ENCODE measurements at places on chromosomes 4 and X.

DNA sequence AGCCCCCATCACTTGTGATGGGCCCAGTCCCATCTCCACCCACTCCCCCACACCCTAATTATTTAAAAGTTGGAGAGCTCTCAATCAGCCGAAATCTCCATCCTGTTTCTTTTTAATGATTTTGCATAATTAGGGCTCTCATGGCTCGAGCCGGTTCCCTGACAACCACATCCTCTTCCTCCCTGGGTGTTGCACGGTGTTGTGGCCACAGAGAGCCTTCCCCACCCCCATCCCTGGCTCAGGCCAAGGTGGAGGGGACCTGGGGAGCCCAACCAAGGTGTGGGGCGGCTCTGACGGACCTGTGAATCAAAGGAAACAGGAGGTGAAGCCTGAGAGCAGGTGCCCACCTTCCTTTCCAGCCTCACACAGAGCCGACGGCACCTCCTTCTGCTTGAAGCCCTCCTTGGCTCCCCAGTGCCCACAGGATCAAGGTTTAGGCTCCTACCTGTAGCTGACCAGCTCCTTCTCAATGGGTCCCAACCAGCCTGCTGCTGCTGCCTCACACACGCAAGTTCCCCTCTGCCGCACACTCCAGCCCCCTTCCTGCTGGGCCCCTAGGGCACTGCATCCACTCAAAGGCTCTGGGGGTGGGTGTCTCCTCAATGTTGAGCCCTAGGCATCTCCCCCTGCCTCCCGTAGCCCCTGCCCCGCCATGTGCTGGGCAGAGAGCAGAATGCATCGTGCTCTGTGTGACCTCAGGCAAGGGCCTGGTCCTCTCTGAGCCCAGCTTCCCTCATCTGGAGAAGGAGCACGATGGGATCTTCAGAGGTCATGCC lies 68.7 kb downstream of the WFS1 start:
- DNase-seq: no peak

- no peak for DNase-seq
These were observed 1623.2 kb upstream of the PABPC4L start for GRCh38 chr4:135824759-135825296.

DNA sequence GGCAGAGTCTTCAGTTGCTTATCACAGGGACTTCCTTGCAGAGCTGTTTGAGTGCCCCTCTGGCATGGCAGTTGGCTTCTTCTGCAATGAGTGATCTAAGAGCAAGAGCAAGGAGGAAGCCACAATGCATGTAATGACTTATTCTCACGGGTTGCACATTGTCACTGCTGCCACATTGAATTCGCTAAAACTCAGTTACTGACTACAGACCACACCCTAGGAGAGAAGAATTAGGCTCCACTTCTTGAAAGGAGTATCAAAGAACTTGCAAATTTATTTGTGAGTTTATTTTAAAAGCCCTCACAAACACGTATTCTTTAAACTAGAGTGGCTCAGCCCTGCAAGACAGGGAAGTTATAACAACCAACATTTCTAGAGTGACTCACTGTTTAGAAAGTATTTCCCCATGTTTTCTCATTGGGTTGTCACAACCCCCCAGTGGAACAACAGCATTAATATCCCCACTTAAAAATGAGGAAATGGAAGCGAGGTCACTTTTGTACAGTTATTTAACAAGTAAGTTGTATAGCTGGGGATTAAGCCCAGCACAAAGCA lies 32.4 kb upstream of the RBPJ start:
- DNase-seq: no peak

DNA sequence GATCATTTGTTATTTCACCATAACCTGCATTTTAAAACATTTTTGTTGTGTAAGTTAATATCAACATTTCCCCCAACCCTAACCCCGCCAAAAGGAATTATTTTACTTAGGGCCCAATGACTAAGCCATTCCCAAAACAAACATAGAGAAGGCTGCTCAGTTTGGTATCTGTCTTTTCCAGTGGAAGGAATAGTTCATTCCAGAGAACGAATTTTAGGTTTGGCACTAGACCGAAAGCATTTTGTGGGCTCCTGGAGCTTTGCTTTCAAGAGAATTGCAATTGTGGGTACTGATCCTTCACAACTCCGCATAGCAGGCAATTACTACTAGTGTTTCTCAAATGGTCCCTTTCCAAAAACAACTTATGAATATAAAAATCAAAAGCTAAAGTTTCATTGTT lies 226.7 kb upstream of the MAD2L1 start:
- no peak for DNase-seq

GRCh38 chr4:3262208-3263052 lies 13.5 kb downstream of the MSANTD1 start:
- no peak for DNase-seq

- DNase-seq: no peak
These were observed 7.7 kb downstream of the P2RY8 start for GRCh38 chrX:1529328-1529727.

DNA sequence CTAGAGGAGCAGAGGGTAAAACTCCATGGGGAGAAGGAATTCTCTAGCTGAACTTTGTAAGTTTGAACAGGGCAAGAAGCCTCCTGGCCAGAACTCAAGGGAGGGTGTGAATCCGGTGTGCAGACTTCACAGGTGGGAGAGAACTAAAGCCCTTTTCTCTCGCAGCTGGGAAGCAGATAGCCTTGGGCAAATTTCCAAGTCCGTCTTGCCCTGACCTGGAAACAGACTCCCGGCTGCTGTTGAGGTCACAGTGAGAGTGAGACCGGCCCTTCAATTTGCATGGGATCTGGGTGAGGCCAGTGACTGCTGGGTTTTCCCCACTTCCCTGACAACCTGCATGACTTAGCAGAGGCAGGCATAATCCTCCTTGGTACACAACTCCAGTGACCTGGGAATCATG lies 94.5 kb upstream of the ZNF827 start:
- DNase-seq: no peak

DNA sequence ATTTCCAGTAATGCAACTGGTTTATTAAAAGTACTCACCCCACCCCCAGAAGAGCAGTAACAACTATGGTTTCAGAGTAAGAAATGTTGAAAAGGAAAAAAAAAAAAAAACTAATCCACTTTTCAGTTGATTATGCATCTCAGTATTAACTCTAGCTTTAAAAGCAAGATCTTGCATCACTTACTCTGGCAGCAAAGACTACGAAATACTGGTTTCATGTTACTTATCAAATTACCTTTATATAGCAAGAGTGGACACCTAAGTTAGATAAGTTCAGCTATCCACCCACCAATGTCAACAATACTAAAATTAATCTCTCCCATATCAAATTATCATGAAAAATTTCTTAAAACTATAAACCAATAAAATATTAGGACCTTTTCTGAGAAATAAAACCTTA lies 105.0 kb downstream of the ABCB7 start:
- no peak for DNase-seq

GRCh38 chr4:1725521-1725920 lies 4.2 kb downstream of the TACC3 start:
- no peak for DNase-seq

GRCh38 chr4:143257356-143257755 lies 72.6 kb downstream of the USP38 start:
- no peak for DNase-seq

DNA sequence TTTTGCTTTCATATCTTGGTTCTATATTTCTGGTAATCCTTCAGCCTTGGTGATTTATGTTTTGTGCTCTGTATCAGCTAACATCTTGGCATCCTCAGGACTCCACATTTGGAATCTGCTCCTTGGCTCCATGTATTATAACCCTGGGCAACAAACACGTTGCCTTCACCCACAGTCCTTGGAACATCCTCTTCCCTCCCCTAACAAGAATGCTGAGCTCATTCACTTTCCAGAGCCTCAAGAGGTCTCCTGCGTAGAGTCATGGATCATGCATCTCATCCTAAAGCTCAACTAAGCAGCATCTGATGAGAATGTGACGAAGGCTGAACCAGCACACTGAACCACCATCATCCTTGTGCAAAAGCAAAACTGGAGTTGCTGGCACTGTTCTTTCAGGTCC lies 60.5 kb upstream of the C1GALT1C1 start:
- DNase-seq: no peak

DNA sequence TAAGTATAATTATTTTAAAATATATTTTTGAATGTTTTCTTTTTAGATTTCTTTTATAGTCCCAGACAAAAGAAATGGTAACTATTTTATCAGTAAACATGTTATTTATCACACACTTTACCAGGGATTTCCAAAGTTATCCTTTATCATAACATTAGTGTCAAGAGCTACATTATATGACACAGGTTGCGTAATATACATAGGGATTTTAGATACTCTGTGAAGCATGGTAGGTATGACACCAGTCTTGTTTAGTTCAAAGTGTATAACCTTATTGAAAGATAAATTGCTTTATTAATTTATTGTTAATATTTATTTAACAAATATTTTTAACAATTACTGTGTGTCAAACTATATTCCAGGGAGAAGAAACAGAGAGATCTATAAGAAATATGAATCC lies 163.3 kb upstream of the PABPC4L start:
- DNase-seq: no peak

DNA sequence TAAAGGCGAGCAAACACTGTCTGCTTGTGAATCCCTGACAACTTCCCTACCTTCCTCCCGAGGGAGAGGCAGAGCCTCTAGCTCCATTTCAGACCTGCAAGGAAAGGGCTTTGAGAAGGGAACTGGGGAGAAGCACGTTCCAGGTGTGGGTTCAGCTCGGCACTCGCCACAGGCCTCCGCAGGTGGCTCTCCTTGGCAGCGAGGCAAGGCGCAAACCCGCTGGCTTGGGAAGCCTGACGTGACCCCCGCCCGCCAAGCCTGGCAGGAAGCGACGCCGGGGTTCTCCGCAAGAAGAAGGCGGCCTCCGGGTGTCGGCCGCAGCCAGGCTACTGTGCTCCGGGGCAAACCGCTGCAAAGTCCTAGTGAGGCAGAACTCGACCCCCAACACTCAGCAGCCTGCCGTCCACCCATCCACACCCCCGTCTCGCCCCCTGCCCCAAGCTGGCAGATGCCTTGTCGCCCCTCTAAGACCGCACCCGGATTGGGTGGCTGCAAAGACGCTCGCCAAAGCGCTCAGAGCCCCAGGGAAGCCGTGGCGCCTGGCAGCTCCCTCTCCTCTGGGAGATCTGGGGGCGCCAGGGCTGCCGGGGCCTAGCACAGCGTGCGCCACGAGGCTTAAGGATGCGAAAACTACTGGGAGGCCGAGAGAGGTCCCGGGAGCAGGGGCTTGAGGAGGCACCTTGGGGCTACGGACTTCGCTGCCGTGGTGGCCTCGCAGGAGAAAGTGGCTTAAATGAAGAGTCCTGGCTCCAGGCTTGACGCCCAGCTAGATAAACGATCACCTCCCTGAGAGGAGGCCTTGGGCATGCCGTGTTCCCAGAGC lies 21.8 kb downstream of the NKX3-2 start:
- no peak for DNase-seq

GRCh38 chr4:98646422-98646821 lies 12.0 kb downstream of the TSPAN5 start:
- DNase-seq: no peak

DNA sequence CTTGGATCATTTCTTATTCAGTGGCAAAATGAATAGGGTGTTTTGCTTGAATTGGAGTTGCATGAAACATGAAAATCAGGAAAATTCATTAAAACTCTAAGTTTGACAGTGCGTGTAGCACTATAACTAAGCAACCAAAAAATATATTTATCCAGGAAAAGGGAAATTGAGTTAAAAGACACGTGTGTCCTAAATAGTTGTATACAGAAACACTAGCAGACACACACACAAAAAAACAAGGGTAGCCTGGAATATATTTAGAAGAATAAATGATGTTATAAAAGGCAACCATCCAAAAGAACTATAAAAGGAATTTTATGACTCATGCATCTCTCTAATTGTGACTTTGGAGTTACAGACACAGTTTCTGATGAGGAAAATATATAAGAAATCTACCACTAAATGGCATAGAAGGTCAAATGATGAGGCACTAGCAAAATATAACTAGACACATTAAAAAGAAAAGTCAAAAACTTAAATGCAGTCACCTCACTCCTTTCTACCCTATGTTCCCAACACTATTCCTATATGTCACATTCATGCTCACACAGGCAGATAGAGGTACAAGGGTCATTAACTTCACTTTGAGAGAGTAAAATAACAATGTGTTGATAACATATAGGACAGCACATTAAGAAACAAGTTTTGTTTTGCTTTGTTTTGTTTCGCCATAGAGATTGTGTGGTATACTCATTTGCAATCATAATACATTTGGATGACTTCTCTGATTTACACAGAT lies 793.6 kb upstream of the INTU start:
- DNase-seq: no peak

DNA sequence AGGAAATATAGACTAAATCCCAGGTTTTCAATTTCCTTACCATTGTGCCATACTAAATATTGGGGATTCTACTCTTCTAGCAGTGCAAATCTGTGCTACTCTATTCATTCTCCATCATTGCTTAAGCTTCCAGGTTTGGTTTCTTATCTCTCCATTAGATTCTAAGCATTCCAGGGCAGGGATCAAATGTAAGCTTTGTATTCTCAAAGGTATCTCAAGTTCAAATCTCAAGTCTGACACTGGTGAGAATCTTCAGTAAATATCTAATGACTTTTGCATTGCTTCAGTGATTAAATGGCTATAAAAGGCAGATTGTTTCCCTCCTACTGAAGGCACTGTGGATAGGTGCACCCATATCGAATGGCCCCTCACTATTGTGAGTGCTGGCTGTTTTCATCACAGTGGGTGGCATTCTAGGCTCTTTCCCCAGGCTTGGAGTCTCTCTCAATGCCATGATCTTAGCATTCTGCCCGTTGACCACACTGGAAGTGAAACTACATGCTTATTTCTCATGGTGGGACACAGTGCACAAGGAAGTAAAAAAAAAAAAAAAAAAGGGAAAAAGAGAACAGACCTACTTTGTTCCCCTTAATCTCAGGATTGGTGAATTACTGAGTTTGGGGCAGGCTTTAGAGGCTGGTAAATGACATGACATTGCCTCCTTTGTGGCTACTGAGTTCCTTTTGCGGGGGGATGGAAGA lies 28.7 kb downstream of the FAM9C start:
- no peak for DNase-seq

DNA sequence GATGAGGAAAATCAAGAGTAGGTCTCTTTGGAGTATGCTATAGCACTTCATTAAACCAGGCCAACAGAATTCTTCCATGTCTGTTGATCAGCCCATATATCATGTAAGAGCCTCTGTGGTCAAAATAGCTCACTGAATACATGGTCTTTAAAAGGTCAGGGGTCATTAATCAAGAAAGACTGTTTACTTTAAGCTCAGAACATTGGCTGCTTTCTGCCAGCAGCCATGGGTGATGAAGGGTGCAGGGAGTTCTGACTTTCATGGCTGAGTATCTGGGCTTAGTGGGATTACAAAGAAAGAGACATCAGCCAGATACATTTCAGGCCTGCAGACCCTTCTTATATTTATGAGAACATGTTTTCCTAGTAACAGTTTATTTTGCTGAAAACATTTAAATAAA lies 7.1 kb upstream of the C4orf54 start:
- DNase-seq: no peak

- peak; percentile 20 for DNase-seq
These were observed 302.4 kb upstream of the PRPS2 start for GRCh38 chrX:12488771-12489170.

DNA sequence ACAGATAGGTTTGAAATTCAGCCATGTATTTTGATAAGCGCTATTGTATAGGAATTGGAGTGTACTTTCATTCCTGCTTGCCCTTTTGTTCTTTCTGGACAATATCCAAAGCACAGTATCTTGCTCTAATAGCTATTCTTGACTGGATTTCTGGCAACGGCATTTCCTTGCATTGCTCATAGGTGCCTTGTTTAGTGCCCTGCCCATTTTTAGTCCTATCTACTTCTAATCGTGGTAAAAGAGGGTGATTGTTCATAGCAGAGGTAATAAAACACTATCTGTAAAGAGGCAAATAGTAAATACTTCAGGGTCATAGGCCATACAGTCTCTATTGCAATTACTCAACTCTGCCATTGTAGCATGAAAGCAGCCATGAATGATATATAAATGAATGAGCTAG lies 155.9 kb downstream of the IL1RAPL2 start:
- no peak for DNase-seq

GRCh38 chrX:9794495-9794894 lies 8.3 kb downstream of the SHROOM2 start:
- no peak for DNase-seq
